SK-N-SH treated with all-trans-retinoic acid at 6 μM for 48 hours (cell line): ENCODE measurements at places on chromosomes 6 and 20.

GRCh38 chr20:40692240-40693011 is 3.4 kb upstream of the MAFB start:
- no peak for ATAC-seq

- peak; percentile 60 for ATAC-seq
These were observed 416 bp downstream of the PTPRK start for GRCh38 chr6:128519931-128520435.

GRCh38 chr20:24478584-24478983 is 9.2 kb downstream of the SYNDIG1 start:
- ATAC-seq: no peak

DNA sequence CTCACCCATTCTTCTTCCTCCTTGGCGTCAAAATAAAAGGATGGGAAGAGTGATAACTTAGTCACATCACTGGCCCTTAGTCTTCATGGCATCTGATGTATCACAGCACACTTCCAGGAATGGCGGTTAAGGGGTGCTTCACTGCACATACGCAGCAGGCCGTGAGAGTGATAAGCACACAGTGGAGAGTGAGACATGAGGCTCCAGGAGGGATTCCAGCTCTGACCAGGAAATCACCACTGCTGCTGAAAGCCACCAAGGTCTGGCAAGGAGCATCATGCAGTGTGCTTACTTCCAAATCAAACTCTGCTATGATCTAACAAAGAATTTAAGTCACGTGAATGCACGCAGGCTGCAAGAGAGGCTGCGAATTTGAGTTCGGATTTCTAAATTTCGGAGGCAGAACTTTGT is 62.4 kb downstream of the ARID1B start:
- ATAC-seq: peak; percentile 76

DNA sequence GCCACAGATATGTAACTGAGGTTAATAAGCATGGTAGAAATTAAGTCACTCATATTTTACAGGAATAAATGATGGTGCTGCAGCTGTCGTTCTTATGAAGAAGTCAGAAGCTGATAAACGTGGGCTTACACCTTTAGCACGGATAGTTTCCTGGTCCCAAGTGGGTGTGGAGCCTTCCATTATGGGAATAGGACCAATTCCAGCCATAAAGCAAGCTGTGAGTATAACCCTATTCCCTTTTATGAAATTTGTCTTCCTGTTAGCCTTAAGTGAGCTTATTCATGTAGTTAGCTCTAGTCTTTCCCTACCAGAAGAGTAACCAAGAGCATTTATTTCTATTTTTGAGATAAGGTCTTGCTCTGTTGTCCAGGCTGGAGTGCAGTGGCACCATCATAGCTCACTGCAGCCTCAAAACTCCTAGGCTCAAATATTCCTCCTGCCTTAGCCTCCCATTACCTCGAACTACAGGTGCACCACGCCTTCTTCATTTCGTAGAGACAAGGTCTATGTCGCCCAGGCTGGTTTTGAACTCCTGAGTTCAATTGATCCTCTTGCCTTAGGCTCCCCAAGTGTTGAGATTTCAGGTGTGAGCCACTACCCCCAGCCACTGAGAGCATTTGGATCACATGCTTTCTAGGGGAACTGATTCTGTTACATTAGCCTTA is 12.0 kb downstream of the TCP1 start:
- ATAC-seq: no peak; the same call in 2 of the 3 replicates

DNA sequence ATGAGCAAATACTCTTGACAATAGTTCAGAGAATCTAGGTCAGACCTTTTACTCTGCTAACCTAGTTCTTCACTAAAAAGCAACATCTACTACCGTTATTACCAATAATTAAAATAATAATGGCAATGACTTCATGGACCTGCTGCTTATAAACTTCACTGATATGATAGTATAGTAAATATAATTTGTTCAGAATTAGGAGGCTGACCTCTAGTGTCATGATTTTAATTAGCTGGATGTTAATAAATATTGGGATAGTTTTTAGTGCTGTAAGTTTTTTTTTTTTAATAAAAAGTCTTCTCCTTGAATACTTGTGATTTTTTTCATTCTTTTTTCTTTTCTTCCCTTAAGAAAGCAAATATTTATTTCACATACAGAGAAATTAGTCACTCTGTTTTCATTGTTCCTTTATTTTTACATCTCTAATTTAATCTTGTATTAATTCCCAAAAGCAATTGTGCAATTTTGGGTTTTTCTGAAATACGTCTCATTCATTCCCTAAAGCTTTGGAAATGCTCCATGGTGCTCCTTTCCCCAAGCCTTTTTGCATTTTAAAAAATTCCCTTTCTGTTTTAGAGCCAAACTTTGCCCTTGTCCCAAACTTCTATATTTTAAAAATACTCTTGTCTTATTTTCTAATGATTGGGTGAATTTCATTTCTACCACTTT is 46.6 kb upstream of the UST start:
- ATAC-seq: no peak

GRCh38 chr6:25118038-25118437 is 161.1 kb upstream of the CARMIL1 start:
- no peak for ATAC-seq

GRCh38 chr6:82330171-82330804 is 33.3 kb upstream of the TPBG start:
- no peak for ATAC-seq

DNA sequence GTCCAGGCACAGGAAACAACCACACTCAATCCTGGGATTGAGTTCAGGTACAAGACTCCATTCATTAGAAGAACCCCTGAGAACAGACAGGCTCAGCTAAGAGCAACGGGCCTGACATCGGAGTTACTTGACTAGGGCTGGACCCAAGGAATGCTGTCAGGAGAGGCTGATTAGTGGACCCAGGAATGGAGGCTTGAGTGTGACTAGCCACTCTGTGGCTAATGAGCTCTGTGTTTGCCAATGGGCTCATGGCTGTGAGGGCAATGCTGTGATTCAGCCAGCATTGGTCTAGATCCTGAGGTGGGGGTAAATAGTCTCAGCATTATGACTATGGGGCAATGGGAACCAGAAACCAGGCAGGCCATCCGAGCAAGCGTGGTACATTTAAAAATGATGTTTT is 71.8 kb downstream of the RIOK1 start:
- ATAC-seq: no peak

DNA sequence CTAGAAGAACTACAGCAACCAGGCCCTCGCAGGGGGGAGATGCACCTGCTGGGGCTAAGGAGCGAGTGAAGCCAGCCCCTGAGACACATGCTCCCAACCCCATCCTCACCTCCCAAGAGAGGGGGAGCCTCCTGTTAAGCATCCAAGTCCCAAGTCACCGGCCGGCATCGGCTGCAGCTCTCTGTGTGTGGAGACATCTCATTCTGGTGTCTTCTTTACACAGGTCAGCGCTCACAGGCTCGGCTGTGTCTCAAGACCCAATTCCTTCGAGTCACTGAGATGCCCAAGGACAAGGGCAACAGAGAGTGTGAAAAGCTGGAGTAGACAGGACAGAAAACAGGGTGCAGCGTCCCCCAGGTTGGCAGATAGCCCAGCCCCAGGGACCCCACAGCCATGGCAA is 21.1 kb upstream of the MRGBP start:
- no peak for ATAC-seq

GRCh38 chr20:34001378-34001777 is 7.7 kb downstream of the RALY start:
- no peak for ATAC-seq

DNA sequence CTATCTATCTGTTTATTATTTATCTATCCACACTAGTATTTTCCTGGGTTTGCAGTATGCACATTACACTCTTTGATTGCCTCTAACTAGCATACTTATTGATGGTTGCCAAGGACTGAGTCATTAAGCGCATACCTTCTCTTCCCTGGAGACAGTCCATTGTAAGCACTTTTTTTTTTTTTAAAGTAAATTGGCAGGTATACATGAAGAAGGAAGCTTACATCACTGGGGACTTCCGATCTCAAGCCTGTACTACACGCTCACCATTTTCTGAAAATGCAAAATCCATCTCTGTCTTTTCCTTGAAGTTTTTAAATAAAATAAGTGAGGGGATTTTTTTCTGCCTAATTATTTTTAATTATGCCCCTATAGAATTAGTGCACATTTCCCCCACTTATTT is 63.5 kb downstream of the HMGN3 start:
- no peak for ATAC-seq

- ATAC-seq: no peak
These were observed 139.7 kb downstream of the SYNDIG1 start for GRCh38 chr20:24608926-24609667.
